Sciatic nerve (tissue), 2 donors: ENCODE measurements at places on chromosomes 1 and 21. TPM values are rescaled to one million over a fixed set of nuclear protein-coding genes. Genes with fewer than 3 reads are reported as not detected.

- DNase-seq = no peak
Measured at GRCh38 chr1:184183919-184184318, 132.4 kb downstream of the TSEN15 start.

DNA sequence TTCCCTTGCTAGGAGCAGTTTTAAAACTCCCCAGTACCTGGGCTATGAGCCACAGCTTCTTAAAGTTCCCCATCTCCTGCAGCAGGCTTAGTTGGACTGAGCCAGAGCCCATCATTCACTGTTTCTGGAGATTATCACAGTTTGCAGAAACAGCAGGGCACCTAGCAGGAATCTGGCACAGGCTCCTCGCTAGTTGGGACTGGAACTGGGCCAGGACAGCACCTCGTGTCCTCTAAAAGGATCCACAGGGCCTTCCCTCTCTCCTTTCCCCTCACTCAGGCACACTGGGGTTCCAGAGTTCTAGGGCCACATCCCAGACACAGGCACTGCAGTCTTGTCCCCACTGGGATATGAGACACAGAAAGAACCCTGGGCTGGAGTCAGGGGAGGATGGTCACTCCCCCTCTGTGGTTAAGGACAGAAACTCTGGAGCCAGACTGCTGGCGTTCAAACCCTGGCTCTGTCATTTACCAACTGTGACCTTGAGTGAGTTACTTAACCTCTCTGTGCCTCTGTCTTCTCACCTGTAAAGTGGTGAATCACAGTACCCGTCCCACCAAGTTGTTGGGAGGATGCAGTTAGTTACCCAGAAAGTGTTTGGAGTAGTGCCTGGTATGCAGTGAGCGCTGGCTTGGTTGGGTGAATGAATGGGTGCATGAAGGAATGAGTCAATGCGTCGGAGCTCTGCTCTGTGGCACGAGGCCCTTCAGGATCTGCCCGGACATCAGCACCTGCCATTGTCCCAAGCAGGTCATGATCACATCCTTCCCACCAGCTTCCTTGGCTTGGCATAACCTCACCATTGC, 18.8 kb upstream of the ECE1 start:
- DNase-seq = no peak

GRCh38 chr1:14520514-14521163, 77.8 kb upstream of the KAZN start:
- no peak for DNase-seq

DNA sequence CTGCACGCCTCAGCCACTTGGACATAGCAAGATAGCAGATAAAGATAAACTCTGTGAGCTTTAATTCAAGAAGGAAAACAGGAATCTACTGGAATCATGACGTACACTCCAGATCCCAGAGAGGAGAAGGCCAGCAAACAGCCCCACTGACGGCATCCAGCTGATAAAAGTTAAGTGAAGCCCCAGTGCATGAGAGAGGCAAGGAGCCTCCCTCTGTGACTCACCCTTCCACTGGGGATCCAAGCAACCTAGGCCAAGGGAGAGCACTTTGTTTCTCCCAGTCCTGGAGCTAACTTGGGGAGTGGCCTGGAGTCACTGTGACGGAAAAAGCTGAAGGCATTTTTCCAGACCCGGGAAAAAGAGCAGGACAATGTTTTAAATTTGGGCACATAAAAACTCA, 270.0 kb downstream of the AKT3 start:
- DNase-seq = no peak

DNA sequence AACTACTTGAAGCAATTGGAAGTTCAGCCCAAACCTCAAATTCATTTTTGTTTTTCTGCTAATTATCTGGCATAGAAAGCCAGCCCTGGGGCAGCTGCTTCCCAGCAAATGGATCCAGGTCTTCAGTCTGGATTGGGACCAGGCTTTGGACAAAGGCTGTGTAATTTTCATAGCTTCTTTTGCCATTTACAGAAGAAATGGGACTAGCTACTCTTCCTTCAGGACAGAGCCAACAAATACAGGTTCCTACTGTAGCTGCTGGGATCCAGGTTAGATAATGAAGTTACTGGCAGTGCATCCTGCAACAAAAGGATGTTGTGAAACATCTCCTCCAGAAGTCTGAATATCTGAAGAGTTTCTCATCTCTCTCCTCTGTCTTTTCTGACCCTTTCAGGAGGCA, 171.5 kb upstream of the CAMK1G start:
- no peak for DNase-seq

DNA sequence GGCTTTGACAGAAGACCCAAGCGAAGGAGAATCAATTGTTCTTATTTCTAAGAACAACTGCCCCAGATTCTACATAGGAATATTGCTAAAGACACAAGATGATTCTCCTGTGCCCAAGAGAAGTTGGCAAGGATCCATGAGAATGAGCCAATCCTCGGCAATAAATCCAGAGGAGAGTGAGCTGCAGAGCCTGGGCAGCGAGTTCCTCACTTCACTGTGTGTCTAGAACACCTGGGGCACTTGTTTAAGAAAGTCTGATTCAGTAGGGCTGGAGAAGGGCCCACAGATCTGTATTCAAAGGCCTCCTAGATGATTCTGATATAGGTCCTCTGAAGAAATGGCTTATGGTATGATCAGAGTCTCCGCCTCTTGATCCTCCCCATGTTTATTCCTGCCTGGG, 31.8 kb downstream of the GADD45A start:
- no peak for DNase-seq

DNA sequence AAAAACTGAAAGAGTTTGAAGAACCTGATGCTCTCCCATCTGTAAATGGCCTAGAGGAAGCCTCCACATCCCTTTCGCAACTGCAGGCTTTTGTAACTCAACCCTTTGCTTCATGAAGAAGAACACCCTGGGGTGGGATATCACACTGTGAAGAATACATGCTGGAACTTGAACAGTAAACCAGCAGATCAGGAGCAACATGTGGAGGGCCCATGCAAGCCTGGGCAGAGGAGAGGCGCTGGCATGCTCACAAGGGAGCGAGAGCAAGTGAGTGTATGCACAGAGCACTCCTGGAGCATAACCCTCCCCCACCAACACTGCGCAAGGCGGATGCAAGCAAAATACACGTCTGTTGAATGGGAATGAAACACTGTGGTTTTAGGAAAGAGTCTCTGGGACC, 24.6 kb upstream of the SPAG17 start:
- no peak for DNase-seq

DNA sequence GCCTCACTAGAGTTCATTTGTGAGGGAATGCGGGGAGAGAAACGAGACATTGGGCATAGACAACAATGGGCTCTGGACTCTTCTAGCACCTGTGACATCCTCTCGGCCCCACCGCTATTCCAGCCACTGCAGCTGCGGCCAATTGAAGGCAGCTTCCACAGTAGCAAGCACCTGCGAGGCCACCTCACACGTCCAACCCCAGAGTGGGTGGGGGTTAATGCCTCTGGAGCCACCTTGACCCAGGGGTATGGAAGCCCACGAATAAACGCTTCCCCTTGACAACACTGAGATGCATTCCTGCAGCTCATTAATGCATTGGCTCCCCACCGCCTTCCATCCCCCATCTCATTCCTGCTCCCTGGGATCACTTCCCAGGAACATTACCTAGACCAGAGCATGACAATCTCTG, 104.4 kb downstream of the GLIS1 start:
- peak; percentile 30 for DNase-seq

Gene OR2T33
- total RNA-seq = not detected

Gene LCE3E
- total RNA-seq = not detected

Gene AHDC1
- total RNA-seq = 61.9 TPM

Gene CFAP141
- not detected for total RNA-seq

Gene OVAAL
- not detected for total RNA-seq

Gene KRTAP13-1
- not detected for total RNA-seq
